ENCODE measurements at places on chromosomes 4 and X. TPM values are rescaled to one million over a fixed set of nuclear protein-coding genes. Genes with fewer than 3 reads are reported as not detected.

DNA sequence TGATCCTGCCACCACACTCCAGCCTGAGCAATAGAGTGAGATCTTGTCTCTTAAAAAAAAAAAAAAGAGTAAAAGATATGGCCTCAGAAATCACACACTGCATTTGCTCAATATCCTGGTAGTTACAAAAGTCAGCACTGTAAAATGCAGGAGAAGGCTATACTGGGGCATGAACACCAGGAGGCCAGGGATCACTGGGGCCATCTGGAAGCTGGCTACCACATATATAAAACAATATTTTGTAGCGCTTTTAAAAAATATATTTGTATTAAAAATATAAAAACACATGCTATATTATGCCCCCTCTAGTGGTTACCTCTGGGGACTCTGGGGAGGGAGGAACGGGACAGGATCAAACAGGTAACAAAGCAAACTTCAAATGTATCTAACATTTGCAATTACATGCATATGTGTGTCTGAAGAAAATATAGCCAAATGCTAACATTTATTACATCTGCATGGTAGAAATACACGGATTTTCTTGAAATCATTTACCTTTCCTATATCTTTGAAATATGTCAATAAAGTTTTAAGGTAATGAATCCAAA, 4.0 kb downstream of the C4orf46 start:
- DNase-seq: no peak

DNA sequence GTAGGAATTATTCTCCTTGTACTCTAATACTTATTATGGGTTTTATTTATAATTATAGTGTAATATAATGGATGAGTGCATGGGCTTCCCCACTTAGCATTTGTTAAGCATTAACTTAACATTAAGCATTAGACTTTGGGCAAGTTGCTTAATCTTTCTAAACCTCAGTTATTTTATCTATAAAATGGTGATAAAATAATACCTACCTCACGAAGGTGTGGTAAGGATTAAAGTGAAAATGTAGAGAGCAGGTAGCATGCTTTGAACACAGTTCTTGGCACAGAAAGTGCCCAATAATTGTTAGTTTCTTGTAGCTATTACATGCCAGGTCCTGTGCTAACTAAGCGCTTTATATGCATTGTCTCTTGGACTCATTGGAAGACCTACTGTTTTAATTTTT, 2.6 kb downstream of the MSMO1 start:
- no peak for DNase-seq

DNA sequence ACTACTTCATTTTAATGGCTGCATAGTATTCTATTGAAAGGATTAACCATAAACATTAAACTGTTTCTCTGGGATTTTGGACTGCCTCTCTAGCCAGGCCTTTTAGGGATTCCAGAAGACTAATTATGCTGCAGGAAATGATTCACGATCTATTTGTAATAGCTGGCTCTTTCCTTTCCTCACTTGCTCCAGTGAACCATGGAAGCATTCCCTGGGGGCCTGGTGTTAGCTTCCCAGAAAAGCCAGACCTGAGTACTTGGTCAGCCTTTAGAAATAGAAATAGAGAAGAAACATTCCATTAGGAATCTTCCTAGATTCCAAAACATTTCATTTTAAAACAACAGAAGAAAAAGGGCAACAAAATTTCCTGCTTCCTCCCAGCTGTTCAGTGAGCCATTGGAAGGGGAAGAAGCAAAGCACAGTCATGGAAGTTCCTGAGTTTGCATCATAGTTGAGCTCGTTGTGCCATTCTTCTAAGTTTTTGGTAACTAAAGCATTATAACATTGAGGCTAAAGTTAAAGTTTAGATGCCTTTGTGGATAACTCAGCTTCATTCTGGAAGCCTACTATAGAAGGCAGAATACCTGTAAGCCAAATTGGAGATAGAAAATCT, 83.5 kb downstream of the NPNT start:
- no peak for DNase-seq

DNA sequence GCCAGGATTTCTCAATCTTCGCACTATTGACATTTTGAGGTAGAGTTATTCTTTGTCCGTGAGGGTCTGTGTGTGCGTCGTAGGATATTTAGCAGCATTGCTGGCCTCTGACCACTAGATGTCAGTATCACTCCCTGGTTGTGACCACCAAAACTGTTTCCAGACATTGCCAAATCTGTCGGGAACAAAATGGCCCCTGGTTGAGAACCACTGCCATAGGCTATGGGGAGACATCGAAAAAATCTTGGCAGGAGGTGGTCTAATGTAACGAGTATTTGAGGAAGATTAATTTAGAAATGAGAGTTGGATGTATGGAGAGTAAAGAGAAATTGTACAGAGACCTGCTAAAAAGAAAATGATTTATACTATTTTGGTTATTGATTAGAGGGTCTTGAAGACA, 108.4 kb downstream of the DOCK11 start:
- DNase-seq: peak; percentile 9

GRCh38 chrX:151996347-151996746, 21.9 kb upstream of the GABRE start:
- no peak for DNase-seq

UGT2B15 gene
- not detected for total RNA-seq

DNA sequence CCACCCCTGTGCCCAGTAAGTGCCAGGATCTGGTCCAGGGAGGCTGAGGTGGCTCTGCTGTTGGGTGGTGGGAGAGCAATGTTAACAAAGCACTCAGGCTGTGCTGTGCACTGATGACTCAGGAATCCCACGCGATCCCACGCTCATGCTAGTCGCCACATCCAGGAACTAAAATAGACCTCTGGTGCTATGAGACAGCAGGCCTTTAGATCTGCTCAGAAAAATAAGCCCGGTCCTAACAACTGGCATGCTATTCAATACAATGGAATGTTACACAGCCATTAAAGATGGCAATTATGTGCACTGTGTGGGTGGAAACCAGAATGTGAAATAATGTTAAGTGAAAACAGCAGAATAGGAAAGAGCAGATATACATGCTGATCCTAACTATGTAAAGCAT, 26.0 kb downstream of the ARL13A start:
- DNase-seq: no peak

DNA sequence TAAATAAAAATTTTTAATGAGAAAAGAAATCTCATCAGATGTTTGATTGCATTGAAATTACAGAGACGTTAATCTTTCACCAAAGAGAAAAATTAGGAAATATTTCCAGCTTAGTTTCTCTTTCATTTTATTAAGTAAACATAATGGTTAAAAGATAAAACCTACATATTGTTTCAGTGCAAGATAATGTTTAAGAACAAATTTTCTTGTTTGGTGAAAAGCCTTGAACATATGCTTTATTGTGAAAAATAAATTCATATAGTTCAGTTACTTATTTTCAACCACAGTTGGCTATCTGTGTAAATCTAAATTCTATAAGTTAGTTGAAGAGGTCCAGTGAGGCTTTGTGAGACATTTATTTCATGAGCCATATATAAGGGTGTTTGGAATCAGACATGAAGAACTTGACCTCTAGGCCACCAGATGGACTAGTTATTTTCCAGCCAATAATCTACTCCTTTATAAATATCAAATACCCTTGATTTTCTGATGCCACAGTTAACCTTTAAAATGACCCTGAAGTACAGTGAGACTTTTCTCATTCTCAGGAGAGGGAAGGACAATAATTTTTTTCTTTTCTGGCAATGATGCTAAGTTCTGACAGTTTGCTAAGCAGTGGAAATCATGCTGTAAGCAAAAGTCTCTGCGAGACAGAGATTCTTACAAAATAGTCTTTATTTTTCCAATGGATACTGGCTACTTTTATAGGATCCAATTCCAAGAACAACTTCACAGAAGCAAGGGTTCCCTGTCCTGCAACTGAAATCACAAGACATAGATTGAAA, 2.5 kb downstream of the ARSJ start:
- peak; percentile 33 for DNase-seq

DNA sequence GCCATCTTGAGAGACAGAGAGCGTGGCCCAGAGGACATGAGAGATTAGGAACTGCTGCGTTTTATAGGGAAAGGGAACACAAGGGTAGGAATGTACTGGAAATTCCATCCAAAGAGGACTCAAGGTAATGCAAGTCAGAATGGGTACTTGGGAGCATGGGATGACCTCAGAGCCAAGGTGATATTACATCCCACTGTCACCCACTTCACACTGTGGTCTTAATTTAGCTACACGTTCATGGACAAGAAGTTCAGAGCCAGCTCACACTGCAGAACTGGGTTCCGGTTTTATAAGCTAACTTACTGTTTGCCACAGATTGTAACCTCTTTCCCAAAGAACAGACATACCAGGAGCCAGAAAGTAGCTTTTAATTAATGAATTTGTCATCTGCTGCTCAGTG, 244.7 kb downstream of the CBR4 start:
- DNase-seq: no peak

DNA sequence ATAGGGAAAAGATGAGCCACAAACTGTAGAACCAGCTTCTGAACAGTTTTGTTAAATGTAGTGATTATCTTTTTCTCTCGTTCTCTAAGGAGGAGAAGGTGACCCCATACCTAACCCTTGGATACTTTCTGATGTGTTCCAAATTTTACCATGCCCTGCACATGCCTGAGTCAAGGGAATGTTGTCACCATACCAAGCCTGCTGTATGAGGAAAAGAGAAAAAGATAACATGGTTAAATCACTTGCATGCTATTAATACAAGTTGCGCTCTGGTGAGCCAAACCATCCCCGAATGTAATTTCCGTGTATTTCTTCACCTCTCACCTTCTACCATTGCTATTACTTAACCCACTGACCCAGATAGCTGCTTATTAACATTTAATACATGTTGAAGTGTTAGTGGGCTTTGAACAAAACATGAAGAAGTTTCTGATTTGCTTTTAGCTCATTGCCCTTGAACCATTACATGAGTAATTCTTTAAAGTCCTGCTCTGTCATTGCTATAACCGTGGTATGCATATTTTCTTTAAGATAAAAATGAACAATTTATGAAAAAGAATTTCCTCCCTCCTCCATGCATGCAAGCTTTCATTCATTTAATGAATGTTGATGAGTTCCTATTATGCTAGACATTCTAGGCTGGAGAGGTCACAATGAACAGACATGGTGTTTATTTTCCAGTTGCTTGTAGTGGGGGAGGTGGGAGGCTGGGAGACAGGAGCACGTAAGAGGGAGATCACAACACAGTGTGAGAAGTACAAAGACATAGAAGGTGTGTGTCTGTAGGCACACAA, 13.6 kb upstream of the KIT start:
- DNase-seq: no peak

- peak; percentile 78 for DNase-seq
Measured at GRCh38 chrX:139932901-139933796, at the start of gene ATP11C. Gene ATP11C, minus strand, starts transcription at chrX:139933053. Its CDS starts 1,011 bp downstream, at chrX:139932042.

PRKG2 gene
- total RNA-seq: 15.0 TPM

TMPRSS11A gene
- 0.10 TPM for total RNA-seq

KDR gene
- 32.4 TPM for total RNA-seq

DNA sequence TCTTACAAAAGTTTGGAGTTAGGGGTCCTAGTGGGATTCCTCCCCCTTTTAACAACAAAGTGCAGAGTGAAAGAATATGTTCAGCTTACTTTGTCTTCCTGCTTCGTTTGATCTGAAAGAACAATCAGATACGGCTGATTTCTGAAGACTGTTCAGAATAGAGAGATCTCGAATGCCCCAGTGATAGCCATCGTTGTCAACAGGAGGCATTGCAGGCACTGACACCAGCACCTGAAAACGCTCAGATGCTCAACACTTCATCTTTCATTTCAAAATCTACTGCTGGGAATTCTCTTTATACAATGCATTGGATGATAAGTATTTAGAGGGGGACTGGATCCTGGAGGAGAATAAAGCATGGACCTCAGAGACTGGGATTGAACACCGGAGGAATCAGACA, 186.3 kb upstream of the TENM3 start:
- no peak for DNase-seq

DNA sequence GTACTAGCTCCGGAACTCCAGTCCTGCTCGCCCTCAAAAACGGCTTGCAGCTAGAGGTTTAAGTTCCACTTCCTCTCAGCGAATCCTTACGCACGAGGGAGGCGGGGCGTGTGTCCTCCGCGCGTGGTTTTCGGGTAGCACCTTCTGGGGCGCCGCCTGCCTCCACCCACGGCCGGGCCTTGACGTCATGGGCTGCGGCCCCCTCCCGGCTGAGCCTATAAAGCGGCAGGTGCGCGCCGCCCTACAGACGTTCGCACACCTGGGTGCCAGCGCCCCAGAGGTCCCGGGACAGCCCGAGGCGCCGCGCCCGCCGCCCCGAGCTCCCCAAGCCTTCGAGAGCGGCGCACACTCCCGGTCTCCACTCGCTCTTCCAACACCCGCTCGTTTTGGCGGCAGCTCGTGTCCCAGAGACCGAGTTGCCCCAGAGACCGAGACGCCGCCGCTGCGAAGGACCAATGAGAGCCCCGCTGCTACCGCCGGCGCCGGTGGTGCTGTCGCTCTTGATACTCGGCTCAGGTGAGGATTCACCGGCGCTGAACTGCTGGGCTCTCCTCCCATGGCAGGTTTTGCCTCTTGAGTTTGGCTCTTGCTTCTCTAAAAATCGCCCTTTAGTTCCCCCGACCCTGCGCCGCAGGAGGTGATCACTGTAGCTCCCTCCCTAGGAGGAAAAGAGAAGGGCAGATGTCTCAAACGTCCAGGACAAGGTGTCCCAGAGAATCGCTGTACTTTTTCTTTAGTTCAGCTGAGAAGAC, at the start of gene AREG:
AREG (plus strand) TSS at position 246 of the 752 bp plus-strand sequence; CDS start at position 456, 210 bp downstream.
- no peak for DNase-seq

DNA sequence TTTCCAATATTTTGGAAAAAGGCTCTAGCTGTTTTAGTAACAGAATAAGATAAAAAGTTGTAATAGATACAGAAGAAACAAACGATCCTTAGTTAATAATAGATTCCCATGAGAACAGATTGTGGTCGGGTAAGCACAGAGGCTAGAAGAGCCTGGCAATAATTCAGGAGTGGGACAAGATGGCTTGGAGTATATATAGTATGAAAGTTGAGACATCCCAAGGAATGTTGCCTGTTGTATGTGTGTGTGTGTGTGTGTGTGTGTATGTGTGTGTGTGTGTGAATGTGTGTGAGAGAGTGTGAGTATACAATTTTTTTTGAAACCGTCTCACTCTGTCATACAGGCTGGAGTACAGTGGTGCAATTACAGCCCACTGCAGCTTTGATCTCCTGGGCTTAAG, 150.7 kb downstream of the PDGFC start:
- no peak for DNase-seq

BCORL1 gene
- total RNA-seq: 5.1 TPM

DNA sequence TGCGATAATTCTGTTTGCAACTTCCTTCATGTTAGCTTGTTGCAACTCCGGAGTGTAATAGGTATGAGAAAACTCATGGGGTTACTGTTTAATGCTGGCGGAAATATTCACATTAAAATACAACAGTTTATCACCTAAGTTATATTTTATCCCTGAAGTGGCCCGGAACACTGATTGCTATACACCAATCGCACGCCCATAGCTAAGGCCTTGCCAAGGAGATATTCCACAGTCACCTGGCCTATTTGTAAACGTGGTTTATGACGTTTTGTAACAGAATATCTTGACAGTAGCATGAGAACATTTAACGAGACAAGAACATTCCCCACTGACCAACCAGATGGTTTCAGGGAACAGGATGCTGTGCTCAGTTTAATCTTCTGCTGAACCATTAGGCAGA, 23.2 kb upstream of the FAM90A26 start:
- no peak for DNase-seq

GRCh38 chr4:128286474-128287058, 1.0 kb downstream of the PGRMC2 start:
- DNase-seq: peak; percentile 30

Measured in skin of body (tissue), 3 donors.